ENCODE measurements at places on chromosomes 16 and 17. TPM values are rescaled to one million over a fixed set of nuclear protein-coding genes. Genes with fewer than 3 reads are reported as not detected.

DNA sequence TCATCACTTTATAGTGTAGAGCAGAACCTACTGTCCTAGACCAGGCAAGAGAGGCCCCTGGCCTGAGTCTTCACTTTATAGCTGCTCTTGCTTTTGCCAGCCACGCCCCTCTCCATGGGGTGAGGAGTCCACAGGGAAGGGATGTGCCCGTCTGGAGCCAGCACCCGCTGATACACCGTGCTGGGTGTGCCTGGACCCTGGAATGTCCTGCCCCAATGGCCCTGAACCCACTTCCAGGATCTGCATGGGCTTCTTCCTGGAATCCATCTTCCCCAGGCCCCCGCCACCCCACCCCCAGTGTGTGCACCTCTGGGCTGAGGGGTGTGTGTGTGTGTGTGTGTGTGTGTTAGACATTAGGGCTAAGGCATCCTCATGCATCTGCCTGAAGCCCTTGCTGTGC is 44.9 kb downstream of the MEOX1 start:
- H3K27me3 ChIP-seq: no peaks in the 10 kb centered on the region
- no peak for DNase-seq
- H3K36me3 ChIP-seq: no peaks in the 10 kb centered on the region
- no peaks in the 10 kb centered on the region for H3K4me1 ChIP-seq
- no peak overlapping the region for H3K4me3 ChIP-seq
- no peak overlapping the region for H3K27ac ChIP-seq

DNA sequence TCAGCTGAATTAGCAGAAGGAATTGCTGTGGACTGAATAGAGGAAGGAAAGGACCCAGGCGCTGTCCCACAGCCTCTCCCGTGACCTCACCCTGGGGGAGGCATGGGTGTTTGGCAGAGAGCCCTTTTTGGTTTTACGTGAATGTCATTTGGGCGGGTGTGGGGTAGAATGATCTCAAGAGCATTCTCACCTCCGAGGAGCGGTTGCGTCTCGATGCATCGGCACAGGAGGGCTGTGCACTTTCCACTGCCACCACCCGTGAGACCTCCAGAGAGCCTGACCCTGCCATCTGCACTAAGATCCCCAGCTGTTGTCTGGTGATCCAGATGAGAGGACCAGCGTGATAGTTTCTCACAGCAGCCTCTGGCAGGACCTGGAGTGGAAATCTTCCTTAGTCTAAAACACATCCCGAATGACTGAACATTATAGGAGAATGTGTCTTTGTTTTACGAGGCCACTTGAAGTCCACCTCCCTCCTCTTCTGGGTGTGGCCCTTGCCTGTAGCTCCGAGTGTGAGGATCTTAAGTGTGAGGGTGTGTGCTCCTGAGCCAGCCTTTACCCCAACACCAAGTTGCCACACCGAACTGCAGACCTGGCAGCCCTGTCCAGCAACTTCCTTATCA is 29.3 kb downstream of the FOXK2 start:
- H3K4me1 ChIP-seq: peaks cover 40% of the 10 kb centered on the region
- DNase-seq: peak; percentile 62
- H3K36me3 ChIP-seq: peaks cover 4% of the 10 kb centered on the region
- no peak overlapping the region for H3K4me3 ChIP-seq
- H3K27me3 ChIP-seq: no peaks in the 10 kb centered on the region

- no peaks in the 10 kb centered on the region for H3K4me1 ChIP-seq
- H3K4me3 ChIP-seq: no peak overlapping the region
- DNase-seq: no peak
- H3K36me3 ChIP-seq: no peaks in the 10 kb centered on the region
Observed at GRCh38 chr16:59973966-59974365, 1239.8 kb upstream of the GOT2 start.

DNA sequence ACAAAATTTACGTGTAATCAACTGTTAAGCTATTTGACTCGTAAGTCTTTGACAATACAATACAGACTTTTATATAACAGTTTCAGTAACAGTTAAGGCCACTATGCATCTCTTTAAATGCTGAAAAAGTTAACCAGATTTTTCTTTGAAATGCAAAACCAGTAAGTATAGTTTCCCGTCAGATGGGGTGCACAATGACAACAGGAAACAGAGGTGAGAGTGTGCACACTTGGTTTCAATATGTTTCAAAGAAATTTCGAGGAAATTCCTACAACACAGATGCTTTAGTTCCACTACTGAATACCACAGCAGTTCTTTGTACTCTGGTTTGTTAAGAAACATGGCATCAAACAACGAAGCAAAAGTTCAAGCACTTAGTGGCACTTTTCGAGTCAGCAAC is 48.4 kb downstream of the RNF157 start:
- no peak overlapping the region for H3K4me3 ChIP-seq
- DNase-seq: no peak
- H3K27ac ChIP-seq: no peak overlapping the region

- H3K27ac ChIP-seq: no peak overlapping the region
- no peaks in the 10 kb centered on the region for H3K27me3 ChIP-seq
- H3K4me1 ChIP-seq: no peaks in the 10 kb centered on the region
- no peak for DNase-seq
- H3K4me3 ChIP-seq: no peak overlapping the region
Observed at GRCh38 chr16:50643192-50643591, 37.9 kb downstream of the SNX20 start.

DNA sequence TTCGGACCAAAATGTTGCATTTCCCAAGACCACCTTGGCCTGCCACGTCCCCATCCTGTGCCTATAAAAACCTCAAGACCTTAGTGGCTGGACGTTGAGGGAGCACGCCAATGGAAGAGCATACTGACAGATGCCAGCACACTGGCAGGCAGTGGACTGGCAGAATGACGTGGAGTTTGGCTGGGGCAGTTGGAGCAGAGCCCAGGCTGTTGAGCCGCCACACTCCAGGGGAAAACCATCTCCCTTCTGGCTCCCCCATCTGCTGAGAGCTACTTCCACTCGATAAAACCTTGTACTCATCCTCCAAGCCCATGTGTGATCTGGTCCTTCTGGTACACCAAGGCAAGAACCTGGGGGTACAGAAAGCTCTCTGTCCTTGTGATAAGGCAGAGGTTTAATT is 494.1 kb downstream of the CDH11 start:
- H3K27me3 ChIP-seq: no peaks in the 10 kb centered on the region
- no peaks in the 10 kb centered on the region for H3K4me1 ChIP-seq
- H3K4me3 ChIP-seq: no peak overlapping the region
- H3K36me3 ChIP-seq: no peaks in the 10 kb centered on the region

DNA sequence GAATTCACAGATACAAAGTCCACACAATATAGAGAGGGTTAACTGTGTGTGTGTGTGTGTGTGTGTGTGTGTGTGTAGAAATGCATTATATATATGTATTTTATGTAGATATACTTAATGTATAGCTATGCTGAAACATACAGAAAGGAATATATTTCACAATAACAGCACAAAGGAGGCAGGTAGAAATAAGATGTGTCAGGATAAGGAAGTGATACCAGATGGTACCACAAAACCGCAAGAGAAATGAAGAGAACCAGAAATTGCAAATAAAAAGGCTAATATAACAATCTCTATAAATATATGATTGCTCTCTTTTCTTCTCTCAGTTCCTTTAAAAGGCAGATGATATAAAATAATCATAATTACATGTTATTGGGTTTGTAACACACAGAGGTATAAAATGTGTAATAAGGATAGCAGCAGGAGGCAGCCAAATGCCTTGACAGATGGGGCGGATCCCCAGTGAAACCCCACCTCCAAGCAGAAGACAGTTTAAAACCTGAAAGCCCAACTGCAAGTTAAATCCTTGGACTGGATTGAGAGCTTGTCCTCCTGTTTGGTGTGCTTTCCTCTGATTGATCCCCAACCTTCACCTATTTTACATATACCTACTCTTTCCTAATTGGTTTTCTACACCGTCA is 365.4 kb upstream of the C16orf82 start:
- H3K36me3 ChIP-seq: no peaks in the 10 kb centered on the region
- no peak overlapping the region for H3K27ac ChIP-seq
- no peaks in the 10 kb centered on the region for H3K27me3 ChIP-seq
- H3K4me1 ChIP-seq: no peaks in the 10 kb centered on the region
- no peak for DNase-seq

DNA sequence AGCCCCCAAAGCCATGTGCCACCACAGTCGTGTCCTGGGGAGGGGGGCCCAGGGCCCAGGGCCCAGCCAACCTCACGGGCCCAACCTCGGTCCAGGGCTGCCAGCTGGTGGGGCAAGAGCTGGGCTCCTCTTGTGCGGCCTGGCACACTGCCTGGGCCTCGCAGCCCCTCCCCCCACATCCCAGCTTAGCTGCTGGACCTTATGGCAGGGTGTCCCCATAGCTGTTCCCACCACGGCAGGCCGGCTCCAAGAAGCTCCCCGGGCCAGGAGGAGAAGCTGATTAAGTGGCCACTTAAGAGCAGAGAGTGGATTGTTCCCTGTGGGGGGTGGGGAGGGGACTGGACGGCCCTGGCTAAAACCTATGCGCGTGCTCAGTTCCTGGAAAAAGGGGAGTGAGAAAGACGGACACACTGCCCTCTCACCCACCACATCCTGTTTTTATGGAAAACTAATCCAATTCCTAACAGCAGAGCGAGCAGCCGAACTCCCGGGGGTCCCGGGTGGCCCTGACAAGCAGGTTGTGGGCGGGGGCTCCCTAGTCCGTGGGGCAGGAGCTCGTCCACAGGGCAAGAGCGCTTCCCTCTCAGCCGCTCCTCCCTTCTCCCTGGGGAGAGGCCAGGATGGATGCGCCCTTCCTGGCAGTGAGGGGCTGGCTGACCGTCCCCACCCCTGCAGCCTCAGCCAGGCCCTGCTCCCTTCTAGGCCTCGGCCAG is 16.8 kb downstream of the PIEZO1 start:
- H3K36me3 ChIP-seq: peaks cover 15% of the 10 kb centered on the region
- peaks cover 89% of the 10 kb centered on the region for H3K4me1 ChIP-seq
- peak overlapping the region; percentile 21 for H3K4me3 ChIP-seq
- peak overlapping the region; percentile 77 for H3K27ac ChIP-seq

GRCh38 chr16:2514333-2515179 is 804 bp downstream of the ATP6V0C start:
- H3K27me3 ChIP-seq: no peaks in the 10 kb centered on the region
- DNase-seq: no peak
- H3K4me1 ChIP-seq: peaks cover 68% of the 10 kb centered on the region
- peak overlapping the region; percentile 98 for H3K27ac ChIP-seq
- H3K36me3 ChIP-seq: peaks cover 7% of the 10 kb centered on the region

GRCh38 chr17:2222901-2223616 is 80.5 kb downstream of the SMG6 start:
- no peak for DNase-seq
- peak overlapping the region; percentile 46 for H3K27ac ChIP-seq
- no peak overlapping the region for H3K4me3 ChIP-seq
- H3K36me3 ChIP-seq: no peaks in the 10 kb centered on the region

DNA sequence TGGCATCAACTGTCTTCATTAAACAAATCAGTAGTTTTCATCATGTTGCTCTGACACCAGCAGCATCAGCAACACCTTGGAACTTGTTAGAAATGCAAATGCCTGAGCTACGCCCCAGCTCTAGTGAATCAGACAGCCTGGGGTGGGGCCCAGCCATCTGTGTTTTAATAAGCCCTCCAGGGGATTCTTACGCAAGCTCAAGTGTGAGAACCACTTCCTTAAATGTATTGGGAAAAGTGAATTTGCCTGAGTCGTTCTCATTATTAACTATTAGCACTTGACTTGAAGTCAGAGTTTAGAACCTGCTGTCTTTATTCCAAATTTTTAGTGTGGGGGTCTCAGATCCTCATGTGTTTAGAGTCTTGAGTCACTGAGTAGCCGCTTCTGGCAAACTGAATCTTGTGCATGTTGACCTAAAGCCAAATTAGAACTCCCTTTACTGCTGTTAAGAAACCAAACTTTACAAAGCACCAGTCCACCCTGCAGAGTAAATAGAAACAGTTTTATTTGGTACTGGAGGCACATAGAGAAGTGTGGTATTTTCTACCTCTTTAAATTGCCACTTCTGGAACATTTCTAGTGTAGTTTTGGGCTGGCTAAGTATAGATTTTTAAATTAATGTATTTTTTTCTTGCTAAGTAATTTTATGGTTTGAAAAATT is 137.4 kb upstream of the COX10 start:
- peak overlapping the region; percentile 62 for H3K27ac ChIP-seq
- no peak overlapping the region for H3K4me3 ChIP-seq
- peaks cover 26% of the 10 kb centered on the region for H3K4me1 ChIP-seq

DNA sequence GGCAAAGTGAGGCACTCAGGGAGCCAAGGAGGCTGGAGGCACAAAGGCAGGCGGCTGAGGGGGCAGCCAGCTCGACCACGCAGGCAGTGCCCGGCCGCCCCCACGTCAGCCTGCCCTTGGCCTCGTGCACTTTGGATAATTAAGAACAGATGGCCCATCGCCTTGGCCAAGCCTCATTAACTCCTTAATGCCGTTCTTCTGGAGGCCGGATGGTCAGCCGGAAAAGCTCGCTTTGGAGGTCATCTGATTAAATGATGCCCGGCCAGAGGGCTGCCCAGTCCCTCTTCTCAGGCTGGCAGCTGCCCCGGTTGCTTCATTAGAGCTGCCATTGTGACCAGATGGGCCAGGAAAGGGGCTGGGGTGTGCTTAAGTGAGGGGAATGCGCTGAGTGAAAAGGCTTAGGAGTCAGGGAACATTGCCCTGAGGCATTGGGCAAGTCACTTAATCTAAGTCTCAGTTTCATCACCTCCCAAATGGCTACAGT is 364.0 kb downstream of the NPIPA8 start:
- no peak for DNase-seq
- no peaks in the 10 kb centered on the region for H3K27me3 ChIP-seq
- no peaks in the 10 kb centered on the region for H3K36me3 ChIP-seq
- peaks cover 7% of the 10 kb centered on the region for H3K4me1 ChIP-seq
- H3K27ac ChIP-seq: peak overlapping the region; percentile 46

- DNase-seq: no peak
- no peaks in the 10 kb centered on the region for H3K36me3 ChIP-seq
- no peaks in the 10 kb centered on the region for H3K27me3 ChIP-seq
Observed at GRCh38 chr17:19365499-19365817, 2.9 kb upstream of the B9D1 start.

GRCh38 chr16:57528499-57529390 is 7.6 kb downstream of the CCDC102A start:
- no peaks in the 10 kb centered on the region for H3K27me3 ChIP-seq
- no peaks in the 10 kb centered on the region for H3K36me3 ChIP-seq
- no peak overlapping the region for H3K27ac ChIP-seq
- H3K4me1 ChIP-seq: peaks cover 42% of the 10 kb centered on the region
- H3K4me3 ChIP-seq: no peak overlapping the region
- peak; percentile 44 for DNase-seq

DNA sequence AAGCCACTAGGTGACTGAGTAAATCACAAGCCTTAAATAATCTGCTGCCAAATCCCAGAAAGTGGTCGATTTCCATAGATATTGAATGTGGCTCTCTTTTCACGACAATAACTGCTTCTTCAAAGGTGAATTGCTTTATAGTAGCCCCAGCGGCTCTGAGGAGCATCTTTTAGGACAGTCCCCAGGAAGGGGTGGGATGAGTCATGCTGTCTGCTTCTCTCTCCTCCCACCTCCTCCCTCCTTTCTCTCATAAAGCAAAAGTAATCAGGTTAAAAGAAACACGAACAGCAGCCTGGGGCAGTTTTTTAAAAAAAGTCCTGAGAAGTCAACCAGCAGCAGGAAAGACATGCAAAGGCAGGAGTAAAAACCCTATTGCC is 1.8 kb downstream of the KIAA0513 start:
- peaks cover 16% of the 10 kb centered on the region for H3K36me3 ChIP-seq
- no peak overlapping the region for H3K27ac ChIP-seq
- no peak for DNase-seq
- H3K4me1 ChIP-seq: peaks cover 38% of the 10 kb centered on the region

- no peaks in the 10 kb centered on the region for H3K36me3 ChIP-seq
- no peak overlapping the region for H3K4me3 ChIP-seq
- H3K27ac ChIP-seq: no peak overlapping the region
- DNase-seq: no peak
- H3K4me1 ChIP-seq: no peaks in the 10 kb centered on the region
- no peaks in the 10 kb centered on the region for H3K27me3 ChIP-seq
Observed at GRCh38 chr17:41542357-41542756, 14.2 kb upstream of the KRT19 start.

OTOA gene
- 0.92 TPM for total RNA-seq

OSGIN1 gene
- total RNA-seq: 9.8 TPM

KRT33A gene
- total RNA-seq: not detected

UTS2R gene
- not detected for total RNA-seq

AHSP gene
- not detected for total RNA-seq

CPHXL2 gene
- not detected for total RNA-seq
